Mesenteric fat pad (tissue), 1 donor: ENCODE measurements at places on chromosomes 16 and 17. TPM values are rescaled to one million over a fixed set of nuclear protein-coding genes. Genes with fewer than 3 reads are reported as not detected.

KRT32 gene
- not detected for total RNA-seq

LRRC75A gene
- 3.1 TPM for total RNA-seq

SNAI3 gene
- total RNA-seq = 1.2 TPM

DNA sequence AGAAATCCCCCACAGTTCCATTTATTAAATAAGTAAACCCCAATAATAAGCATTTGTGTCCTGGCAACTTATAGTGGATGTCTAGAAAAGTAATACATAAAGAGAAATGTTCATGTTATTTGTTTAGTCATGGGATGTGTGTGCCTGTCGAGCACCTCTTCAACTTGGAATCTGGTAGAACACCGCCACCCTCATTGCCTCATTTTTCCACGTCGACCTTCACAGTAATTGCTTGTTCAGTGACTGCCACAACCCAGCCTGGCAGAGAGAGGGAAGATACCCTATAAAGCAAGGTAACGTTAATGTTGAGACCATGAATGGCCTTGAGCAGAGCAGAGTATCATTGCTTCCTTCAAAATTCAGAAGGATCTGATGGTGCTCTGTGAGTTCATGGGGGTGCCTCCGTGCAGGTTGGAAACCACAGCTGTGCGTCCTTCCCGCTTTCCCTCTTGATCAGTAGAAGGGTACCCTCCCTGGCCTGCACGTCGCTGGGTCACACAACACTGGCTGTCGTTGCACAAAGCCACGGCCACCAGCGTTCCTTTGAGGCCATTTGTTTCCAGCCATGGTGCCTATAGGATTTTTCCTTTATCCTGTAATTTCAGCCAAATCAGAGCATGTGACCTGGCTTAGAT lies 3.7 kb upstream of the DNASE1 start:
- peak; percentile 26 for DNase-seq

- DNase-seq = no peak
These were observed 81.7 kb downstream of the MRM3 start for GRCh38 chr17:863880-864279.

DNAI2 gene
- total RNA-seq = not detected

TXNL4B gene
- total RNA-seq = 7.7 TPM

LCAT gene
- total RNA-seq = 32.1 TPM

TBX21 gene
- total RNA-seq = 0.35 TPM

DNA sequence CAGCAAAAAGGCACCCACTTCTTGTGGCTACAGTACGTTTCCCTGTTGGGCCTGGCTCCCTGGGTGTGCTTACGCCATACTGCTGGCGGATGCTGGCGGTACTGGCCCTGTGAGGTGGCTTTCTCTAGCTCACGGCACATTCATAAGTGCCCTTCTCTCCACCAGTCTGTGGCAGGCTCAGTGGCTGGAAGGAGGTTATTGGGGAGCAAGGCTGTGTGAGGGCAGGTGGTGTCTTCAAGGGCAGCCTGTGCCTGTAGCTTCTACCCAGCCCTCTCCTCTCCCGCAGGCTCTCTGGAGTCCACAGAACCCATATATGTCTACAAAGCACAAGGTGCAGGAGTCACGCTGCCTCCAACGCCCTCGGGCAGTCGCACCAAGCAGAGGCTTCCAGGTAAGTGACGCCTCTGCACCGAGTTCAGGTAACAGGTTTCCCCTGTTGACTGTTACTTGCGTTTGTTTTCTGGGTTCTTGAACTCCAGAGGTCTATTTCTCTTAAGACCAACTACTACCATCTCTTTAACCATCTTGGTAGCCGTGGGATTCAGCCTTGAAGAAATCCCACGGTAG lies 20.6 kb downstream of the NTAN1 start:
- DNase-seq = peak; percentile 55

GRCh38 chr16:17258848-17259713 lies 211.7 kb downstream of the XYLT1 start:
- no peak for DNase-seq

FBXO39 gene
- 0.90 TPM for total RNA-seq

GRCh38 chr16:56257239-56257638 lies 66.0 kb downstream of the GNAO1 start:
- peak; percentile 74 for DNase-seq

- peak; percentile 69 for DNase-seq
These were observed 43.4 kb downstream of the TNFRSF13B start for GRCh38 chr17:16928406-16929034.

ODAD4 gene
- 0.48 TPM for total RNA-seq
